ENCODE measurements at places on chromosomes 5 and 9. TPM values are rescaled to one million over a fixed set of nuclear protein-coding genes. Genes with fewer than 3 reads are reported as not detected.

DNA sequence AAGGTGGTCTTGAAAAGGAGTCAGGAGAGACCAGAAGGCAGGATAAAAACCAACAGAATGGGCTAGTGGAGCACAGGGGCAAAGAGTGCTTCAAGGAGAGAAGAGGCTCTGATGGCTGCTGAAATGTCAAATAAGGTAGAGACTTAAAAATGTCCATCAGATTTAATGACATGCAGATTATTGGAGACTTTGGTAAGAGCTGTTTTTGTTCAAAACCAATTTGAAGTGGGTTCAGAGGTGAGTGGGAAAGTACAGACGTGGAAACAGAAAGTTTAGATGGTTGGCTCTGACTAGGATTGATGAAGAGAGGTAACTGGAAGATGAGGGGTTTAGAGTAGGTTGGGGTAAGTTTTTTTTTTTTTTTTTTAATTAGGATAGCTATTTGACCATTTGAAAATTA lies 14.1 kb downstream of the SLC25A46 start:
- DNase-seq = no peak

DNA sequence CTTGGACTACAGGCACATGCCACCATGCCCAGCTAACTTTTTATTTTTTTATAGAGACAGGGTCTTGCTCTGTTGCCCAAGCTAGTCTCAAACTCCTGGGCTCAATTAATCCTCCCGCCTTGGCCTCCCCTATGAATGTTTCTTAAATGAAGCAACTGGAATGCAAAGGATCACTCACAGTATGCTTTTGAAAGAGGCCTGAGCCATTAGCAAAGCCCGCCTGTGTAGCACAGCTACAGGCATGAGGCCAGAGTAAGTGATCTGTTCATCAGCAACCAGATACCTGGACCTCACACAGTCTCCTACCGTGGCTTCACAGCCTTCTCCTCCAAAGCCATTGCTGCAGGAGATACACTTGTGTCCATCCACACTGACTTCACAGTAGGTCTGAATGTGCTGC lies 16.9 kb upstream of the RNF183 start:
- DNase-seq = no peak

- DNase-seq = no peak
Observed at GRCh38 chr9:133583586-133583985, 25.6 kb downstream of the FAM163B start.

The LCP2 gene
- total RNA-seq = not detected

The ADAMTS13 gene
- total RNA-seq = under 0.01 TPM

Measured in IMR-90 (cell line).